ENCODE measurements at places on chromosomes 6 and 20. TPM values are rescaled to one million over a fixed set of nuclear protein-coding genes. Genes with fewer than 3 reads are reported as not detected.

DNA sequence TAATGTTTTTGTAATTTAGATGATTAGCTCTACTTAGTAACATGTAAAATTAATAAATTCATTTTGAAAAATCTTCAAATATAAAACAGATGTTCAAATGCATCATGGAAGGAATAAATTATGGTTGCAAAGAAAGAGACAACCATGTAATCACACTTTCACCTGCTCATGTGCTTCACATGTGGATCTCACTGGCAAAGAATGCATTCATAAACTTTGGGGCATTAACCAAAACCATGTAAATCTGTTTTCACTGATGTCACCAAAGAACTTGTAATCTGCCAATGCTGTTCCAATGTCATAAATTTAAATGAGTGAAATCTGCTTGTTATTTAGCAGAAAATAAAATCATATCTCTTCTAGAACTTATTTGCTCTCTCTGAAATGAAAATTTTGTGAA, 142.7 kb downstream of the TENT5A start:
- H3K4me3 ChIP-seq = no peak overlapping the region
- no peak overlapping the region for H3K27ac ChIP-seq
- no peaks in the 10 kb centered on the region for H3K4me1 ChIP-seq
- H3K27me3 ChIP-seq = no peaks in the 10 kb centered on the region

- no peak overlapping the region for H3K27ac ChIP-seq
- H3K36me3 ChIP-seq = no peaks in the 10 kb centered on the region
- H3K4me1 ChIP-seq = no peaks in the 10 kb centered on the region
- DNase-seq = no peak
Measured at GRCh38 chr6:89993411-89993810, 99.1 kb downstream of the GJA10 start.

- H3K27me3 ChIP-seq = no peaks in the 10 kb centered on the region
- DNase-seq = no peak
- no peaks in the 10 kb centered on the region for H3K36me3 ChIP-seq
- H3K4me1 ChIP-seq = no peaks in the 10 kb centered on the region
- H3K27ac ChIP-seq = no peak overlapping the region
- H3K4me3 ChIP-seq = no peak overlapping the region
Measured at GRCh38 chr6:166942393-166943168, 13.8 kb downstream of the RNASET2 start.

- H3K4me3 ChIP-seq = no peak overlapping the region
- DNase-seq = no peak
- no peak overlapping the region for H3K27ac ChIP-seq
- no peaks in the 10 kb centered on the region for H3K36me3 ChIP-seq
- no peaks in the 10 kb centered on the region for H3K4me1 ChIP-seq
Measured at GRCh38 chr6:110567957-110568696, 91.7 kb upstream of the SLC22A16 start.

GRCh38 chr20:1296117-1296610, 30.1 kb downstream of the SNPH start:
- H3K4me3 ChIP-seq = no peak overlapping the region
- H3K27ac ChIP-seq = no peak overlapping the region
- H3K27me3 ChIP-seq = no peaks in the 10 kb centered on the region
- no peaks in the 10 kb centered on the region for H3K4me1 ChIP-seq

The PRICKLE4 gene
- total RNA-seq = 0.80 TPM

DNA sequence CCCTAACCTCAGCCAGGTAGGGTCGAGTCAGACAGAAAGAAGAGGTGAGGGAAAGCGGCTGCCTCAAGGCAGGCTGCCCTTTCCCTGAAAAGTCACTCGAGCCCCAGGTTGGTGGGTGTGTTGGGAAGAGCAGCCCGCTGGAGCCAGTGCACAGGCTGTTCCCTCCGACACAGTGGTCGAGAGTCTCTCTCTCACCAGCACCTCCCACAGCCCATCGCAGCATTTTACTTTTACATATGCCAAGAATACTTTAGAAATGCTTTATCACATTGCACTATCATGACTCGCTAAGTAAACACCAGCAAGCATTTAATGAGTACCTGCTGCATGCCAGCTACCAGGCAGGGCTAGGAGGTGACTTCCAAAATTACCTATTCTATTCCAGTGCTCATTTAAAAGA, 1.7 kb downstream of the PRPH2 start:
- H3K36me3 ChIP-seq = no peaks in the 10 kb centered on the region
- no peak overlapping the region for H3K4me3 ChIP-seq
- H3K27me3 ChIP-seq = no peaks in the 10 kb centered on the region
- DNase-seq = no peak
- no peaks in the 10 kb centered on the region for H3K4me1 ChIP-seq

The C6orf15 gene
- total RNA-seq = 0.59 TPM

The EZR gene
- 154 TPM for total RNA-seq

The L3MBTL3 gene
- 7.4 TPM for total RNA-seq

DNA sequence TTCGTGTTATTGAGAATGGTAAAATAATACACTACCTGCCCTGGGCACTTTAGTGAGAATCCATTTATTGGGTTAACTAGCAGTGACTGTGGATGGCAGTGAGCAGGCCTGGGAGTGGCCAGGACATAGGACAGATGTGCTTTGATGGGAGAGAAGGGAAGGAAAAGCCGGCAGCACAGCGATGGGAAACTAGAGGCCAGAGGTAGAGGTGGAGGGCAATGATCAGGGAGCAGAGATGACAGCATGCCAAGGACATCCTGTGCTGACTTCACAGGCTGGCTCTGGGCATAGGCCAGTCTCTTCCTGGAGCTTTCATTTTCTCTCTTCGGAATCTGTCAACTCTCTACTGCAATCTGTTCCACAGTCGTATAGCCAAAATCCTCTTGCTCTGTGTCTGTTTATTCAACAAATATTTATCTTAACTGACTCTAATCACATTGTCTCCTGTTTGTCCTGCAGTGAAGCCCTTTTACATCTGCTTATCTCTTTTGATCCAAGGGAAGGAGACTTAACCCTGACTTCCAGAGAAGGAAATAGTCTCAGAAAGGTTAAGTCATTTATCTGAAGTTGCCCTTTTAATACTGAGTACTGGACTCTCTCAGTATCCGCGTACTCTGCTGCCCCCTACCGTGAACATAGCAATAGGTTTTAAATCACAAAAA, 18.4 kb upstream of the MMP24 start:
- H3K27ac ChIP-seq = peak overlapping the region; percentile 73
- DNase-seq = peak; percentile 55
- no peaks in the 10 kb centered on the region for H3K36me3 ChIP-seq
- H3K4me3 ChIP-seq = peak overlapping the region; percentile 6

The PCNA gene
- 55.4 TPM for total RNA-seq

- H3K36me3 ChIP-seq = peaks cover 4% of the 10 kb centered on the region
- peak overlapping the region; percentile 67 for H3K27ac ChIP-seq
- H3K27me3 ChIP-seq = no peaks in the 10 kb centered on the region
- H3K4me1 ChIP-seq = no peaks in the 10 kb centered on the region
Measured at GRCh38 chr6:138410972-138411880, 7.2 kb downstream of the HEBP2 start.

DNA sequence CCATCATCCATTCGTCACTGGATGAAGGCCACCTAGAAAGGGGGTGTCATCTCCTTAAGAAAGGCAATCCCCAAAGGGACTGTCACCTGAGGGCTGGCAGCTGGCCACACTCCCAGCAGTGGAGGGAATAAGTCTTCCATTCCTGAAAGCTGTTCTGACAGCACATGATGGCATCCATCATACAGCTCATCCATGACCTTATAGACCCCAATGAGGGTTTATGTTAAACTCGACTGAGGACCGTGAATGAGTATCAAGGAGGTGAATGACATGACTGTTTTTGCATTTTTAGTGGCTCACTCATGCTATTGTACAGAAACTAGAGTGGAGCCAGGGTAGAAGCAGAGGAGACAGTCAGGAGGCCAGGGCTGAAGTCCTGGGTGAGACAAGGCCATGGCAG, 203.1 kb upstream of the CNR1 start:
- no peak overlapping the region for H3K4me3 ChIP-seq
- no peak for DNase-seq
- no peaks in the 10 kb centered on the region for H3K27me3 ChIP-seq
- H3K4me1 ChIP-seq = no peaks in the 10 kb centered on the region

The REM1 gene
- 3.2 TPM for total RNA-seq

- H3K27ac ChIP-seq = peak overlapping the region; percentile 68
- H3K4me3 ChIP-seq = no peak overlapping the region
- no peaks in the 10 kb centered on the region for H3K4me1 ChIP-seq
Measured at GRCh38 chr20:18007534-18008292, 38.9 kb downstream of the MGME1 start.

DNA sequence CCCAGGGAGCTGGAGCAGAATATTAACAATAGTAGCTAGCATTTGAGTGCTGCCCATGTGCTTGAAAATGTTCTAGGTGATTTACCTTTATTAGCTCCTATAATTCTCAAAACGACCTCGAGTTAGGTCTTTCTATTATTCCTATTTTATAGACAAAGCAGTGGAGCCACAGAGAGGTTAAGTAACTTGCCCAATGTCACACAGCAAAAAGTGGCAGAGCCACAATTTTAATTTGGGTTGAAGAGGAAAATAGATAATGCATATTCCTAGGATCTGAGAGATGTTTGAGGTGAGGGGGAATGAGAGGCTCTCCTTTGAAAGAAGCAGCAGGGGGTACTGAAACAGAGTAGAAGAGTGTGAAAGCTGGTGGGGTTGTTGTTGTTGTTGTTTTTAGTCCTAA, 354.5 kb upstream of the SLC35B3 start:
- no peak overlapping the region for H3K27ac ChIP-seq
- H3K4me1 ChIP-seq = no peaks in the 10 kb centered on the region
- no peaks in the 10 kb centered on the region for H3K27me3 ChIP-seq
- no peak overlapping the region for H3K4me3 ChIP-seq

GRCh38 chr20:38194971-38195504, 30.0 kb upstream of the TGM2 start:
- DNase-seq = no peak
- H3K27ac ChIP-seq = no peak overlapping the region
- no peak overlapping the region for H3K4me3 ChIP-seq
- H3K4me1 ChIP-seq = no peaks in the 10 kb centered on the region

The VEGFA gene
- 123 TPM for total RNA-seq

DNA sequence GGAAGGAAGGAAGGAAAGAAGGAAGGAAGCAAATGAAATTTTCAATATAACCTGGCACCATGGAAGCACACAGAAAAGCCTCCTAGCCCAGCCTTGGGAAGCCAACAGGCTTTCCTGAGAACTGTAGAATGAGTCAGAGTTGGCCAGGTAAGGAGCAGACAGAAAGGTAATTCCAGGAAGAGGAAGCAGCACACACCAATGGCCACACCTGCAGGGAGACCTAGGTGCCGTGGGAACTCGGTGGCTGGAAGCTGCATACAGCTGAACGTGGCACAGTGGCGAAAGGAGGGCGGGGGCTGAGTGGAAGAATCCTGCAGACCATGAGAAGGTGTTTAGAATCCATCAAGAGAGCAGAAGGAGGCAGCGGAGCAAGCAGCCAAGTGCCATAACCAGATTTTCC, 224.8 kb upstream of the RREB1 start:
- no peak overlapping the region for H3K4me3 ChIP-seq
- H3K4me1 ChIP-seq = no peaks in the 10 kb centered on the region
- no peaks in the 10 kb centered on the region for H3K36me3 ChIP-seq
- DNase-seq = no peak
- H3K27ac ChIP-seq = no peak overlapping the region

The HLA-DQB1 gene
- total RNA-seq = 1.3 TPM

DNA sequence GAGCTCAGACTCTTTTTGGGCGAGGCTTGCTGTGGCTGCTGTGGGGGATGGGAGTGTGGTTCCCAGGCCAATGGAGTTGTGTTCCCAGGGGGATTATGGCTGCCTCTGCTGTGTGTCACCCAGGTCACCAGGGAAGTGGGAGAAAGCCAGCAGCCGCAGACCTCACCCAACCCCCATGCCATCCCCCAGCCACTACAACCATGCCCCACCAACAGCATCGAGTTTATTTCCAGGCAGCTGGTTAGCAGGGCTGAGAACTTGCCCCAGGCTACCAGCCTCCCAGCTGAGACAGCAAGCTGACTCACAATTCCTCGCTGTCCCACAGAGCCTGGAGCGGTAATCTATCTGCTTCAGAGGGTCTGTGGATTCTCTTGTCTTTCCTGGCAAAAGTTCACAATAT, 331.7 kb downstream of the FRK start:
- no peak overlapping the region for H3K27ac ChIP-seq
- no peaks in the 10 kb centered on the region for H3K27me3 ChIP-seq
- H3K4me3 ChIP-seq = no peak overlapping the region
- no peak for DNase-seq
- no peaks in the 10 kb centered on the region for H3K36me3 ChIP-seq

DNA sequence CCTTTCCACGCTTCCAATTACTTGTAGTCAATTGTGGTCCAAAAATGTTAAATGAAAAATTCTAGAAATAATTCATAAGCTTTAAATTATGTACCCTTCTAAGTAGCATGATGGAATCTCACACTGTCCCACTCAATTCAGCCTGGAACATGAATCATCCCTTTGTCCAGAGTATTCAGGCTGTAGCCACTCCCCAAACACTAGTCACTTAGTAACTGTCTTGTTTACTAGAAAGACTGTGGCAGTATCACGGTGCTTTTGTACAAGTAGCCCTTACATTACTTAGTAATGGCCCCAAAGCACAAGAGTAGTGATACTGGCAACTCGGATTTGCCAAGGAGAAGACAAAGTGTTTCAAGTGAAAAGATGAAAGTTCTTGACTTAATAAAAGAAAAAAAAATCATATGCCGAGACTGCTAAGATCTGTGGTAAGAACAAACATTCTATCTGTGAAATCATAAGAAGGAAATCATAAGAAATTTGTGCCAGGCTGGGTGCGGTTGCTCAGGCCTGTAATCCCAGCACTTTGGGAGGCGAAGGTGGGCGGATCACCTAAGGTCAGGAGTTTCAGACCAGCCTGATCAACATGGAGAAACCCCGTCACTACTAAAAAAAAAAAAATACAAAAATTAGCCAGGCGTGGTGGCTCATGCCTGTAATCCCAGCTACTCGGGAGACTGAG, 168.5 kb upstream of the SIM1 start:
- H3K36me3 ChIP-seq = no peaks in the 10 kb centered on the region
- H3K27ac ChIP-seq = no peak overlapping the region
- no peaks in the 10 kb centered on the region for H3K27me3 ChIP-seq
- no peaks in the 10 kb centered on the region for H3K4me1 ChIP-seq
- DNase-seq = no peak
- H3K4me3 ChIP-seq = no peak overlapping the region

GRCh38 chr6:137630666-137631065, 136.5 kb upstream of the OLIG3 start:
- no peak overlapping the region for H3K27ac ChIP-seq
- no peak overlapping the region for H3K4me3 ChIP-seq

- no peaks in the 10 kb centered on the region for H3K36me3 ChIP-seq
- no peak overlapping the region for H3K27ac ChIP-seq
- no peaks in the 10 kb centered on the region for H3K4me1 ChIP-seq
- no peak overlapping the region for H3K4me3 ChIP-seq
- no peak for DNase-seq
- no peaks in the 10 kb centered on the region for H3K27me3 ChIP-seq
Measured at GRCh38 chr6:157172231-157172701, 151.1 kb downstream of the TMEM242 start.

The MICB gene
- total RNA-seq = 4.0 TPM

The WFDC5 gene
- not detected for total RNA-seq

GRCh38 chr6:118371955-118372354, 176.1 kb upstream of the PLN start:
- no peaks in the 10 kb centered on the region for H3K4me1 ChIP-seq
- no peaks in the 10 kb centered on the region for H3K27me3 ChIP-seq
- no peak overlapping the region for H3K27ac ChIP-seq
- DNase-seq = no peak
- no peak overlapping the region for H3K4me3 ChIP-seq

The IL17A gene
- not detected for total RNA-seq

All from breast epithelium (tissue), 4 donors.